Memory B cell (primary cell): ENCODE measurements at places on chromosomes 1 and 21.

DNA sequence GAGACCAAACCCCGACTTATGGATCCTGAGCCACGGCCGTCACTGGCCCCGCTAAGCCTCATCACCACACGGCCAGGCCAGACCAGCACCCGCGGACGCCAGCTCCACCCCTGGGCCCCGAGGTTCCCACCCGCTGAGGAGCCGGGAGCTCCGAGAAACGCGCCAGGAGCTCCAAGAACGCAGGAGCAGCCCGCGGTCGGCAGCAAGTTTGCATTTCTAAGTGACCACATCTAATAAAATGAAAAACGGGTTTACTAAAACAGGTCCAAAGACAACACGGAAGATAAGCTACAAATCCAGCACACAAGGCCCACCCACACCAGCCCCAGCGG lies 8.1 kb upstream of the C1QTNF12 start:
- DNase-seq = no peak
- H3K27ac ChIP-seq = no peak overlapping the region
- no peak overlapping the region for H3K4me3 ChIP-seq
- peaks cover 15% of the 10 kb centered on the region for H3K36me3 ChIP-seq
- no peaks in the 10 kb centered on the region for H3K27me3 ChIP-seq

DNA sequence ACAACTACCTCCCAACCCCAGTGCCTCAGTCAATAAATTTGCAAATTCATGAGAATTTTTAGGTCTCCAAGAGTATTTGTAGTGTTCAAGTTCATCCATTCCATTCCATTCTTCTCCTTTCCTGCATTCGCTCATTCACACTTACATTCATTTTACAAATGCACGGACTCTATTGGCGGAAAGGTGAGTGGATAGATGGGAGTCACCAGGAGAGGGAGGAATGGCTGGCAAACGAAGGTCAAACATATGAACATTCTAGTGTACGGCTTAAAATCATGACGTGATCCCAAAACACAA lies 2.5 kb downstream of the LORICRIN start:
- H3K4me1 ChIP-seq = peaks cover 15% of the 10 kb centered on the region
- H3K27ac ChIP-seq = peak overlapping the region; percentile 48
- peaks cover 14% of the 10 kb centered on the region for H3K27me3 ChIP-seq

DNA sequence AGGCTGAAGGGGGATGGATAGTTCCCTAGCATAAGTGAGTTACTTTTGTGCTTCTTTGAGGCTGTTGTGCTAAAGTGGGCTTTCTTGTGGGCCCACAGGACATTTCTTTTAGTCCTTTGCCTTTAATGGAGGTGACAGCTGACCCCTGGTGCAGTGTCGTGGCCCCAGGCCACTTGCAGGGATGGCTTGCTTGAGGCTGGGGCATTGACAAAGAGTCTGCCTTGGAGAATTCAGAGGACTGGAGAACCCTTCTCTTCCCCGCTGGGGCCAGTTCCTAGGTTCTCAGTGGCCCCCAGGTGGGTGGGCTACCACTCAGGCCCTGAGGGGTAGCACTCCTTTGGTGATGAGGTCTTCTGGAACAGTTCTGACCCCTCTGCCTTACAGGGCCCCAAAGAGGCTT lies 12.8 kb downstream of the ABCG1 start:
- peaks cover 14% of the 10 kb centered on the region for H3K36me3 ChIP-seq
- no peak overlapping the region for H3K4me3 ChIP-seq
- peaks cover 51% of the 10 kb centered on the region for H3K4me1 ChIP-seq
- DNase-seq = no peak
- H3K27me3 ChIP-seq = no peaks in the 10 kb centered on the region
- no peak overlapping the region for H3K27ac ChIP-seq

DNA sequence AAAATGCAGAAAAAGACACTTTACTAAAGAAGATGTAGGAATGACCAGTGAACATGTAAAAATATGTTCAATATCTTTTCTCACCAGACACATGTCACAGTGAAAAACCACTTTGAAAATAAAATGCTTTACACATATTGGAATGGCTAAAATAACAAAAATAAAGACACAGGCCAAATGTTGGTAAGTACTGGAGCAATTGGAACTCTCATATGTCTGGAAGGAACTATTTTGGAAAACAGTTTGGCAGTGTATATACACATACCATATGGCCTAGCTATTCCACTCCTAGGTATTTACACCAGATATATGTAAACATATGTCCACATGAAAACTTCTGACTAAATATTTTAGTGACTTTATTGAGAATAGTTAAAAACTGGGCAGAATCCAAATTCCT lies 927.2 kb downstream of the BRINP3 start:
- H3K4me3 ChIP-seq = no peak overlapping the region
- no peaks in the 10 kb centered on the region for H3K27me3 ChIP-seq
- no peak overlapping the region for H3K27ac ChIP-seq
- no peaks in the 10 kb centered on the region for H3K4me1 ChIP-seq
- DNase-seq = no peak
- no peaks in the 10 kb centered on the region for H3K36me3 ChIP-seq

DNA sequence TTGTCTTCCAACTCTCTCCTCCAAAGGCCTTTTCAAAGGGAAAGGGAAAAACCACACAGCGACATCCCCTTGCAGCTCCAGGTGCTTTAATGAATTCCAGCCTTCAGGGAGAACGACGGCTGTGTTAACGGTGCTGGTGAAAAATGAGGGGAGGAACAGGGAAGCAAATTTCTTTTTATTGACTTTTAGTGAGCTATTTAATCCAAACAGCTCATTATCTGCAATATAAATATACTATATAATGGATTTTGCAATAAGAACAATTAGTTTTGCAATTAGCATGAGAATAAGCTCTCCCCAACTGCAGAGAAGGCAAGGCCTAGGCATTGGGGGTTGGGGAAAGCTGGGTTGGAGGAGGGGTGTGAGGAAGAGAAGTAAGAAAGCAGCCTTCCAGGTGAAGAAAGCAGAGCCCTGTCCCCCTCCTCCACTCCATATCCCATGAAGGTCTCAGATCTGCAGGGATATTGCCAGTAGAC lies 159.0 kb upstream of the ZC3H12A start:
- H3K27ac ChIP-seq = no peak overlapping the region
- H3K36me3 ChIP-seq = no peaks in the 10 kb centered on the region
- no peak for DNase-seq
- H3K4me1 ChIP-seq = peaks cover 23% of the 10 kb centered on the region
- no peak overlapping the region for H3K4me3 ChIP-seq
- peaks cover 34% of the 10 kb centered on the region for H3K27me3 ChIP-seq

- no peak overlapping the region for H3K27ac ChIP-seq
- no peak for DNase-seq
- no peaks in the 10 kb centered on the region for H3K4me1 ChIP-seq
- no peaks in the 10 kb centered on the region for H3K27me3 ChIP-seq
These were observed 393.8 kb downstream of the DSCAM start for GRCh38 chr21:40453183-40453582.

DNA sequence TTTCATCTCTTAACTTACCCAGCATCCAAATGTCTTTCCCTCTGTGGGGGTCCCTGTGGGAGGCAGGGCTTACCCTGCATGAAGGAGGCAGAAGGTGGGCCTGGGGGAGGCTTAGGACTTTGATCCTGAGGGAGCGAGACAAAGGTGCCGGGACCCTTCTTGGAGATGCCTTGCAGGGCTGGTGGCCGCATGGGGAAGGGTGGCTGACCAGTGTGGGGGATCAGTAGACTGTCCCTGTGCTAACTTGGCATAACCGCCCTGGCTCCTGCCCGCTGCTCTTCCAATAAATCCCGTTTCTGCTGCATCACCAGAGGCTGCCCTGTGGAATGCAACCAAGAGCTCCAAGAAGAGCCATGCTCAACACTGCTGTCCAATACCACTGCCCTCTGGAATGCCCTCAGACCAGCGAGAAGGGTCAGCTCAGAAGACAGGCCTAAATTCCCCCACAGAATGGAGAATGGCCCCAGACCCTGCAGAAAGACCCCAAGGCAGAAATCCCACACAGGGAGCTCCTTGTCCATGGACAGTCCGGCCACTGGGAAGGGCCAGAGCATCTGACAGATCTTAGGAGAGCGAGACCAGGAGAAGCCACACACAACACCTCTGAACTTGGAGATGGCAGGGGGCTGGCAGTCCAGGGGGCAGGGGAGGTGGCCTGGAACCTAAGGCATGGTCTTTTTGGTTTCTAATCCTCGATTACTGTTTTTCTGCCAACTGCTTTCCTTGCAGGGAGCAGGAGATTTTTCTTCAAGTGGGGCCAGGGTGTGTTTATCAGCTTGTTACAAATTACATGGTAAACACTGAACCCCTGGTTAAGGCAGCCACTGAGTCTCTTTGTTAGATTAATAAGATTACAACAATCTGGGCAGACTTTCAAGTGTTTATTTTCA lies 46.7 kb upstream of the DMRTB1 start:
- H3K4me3 ChIP-seq = no peak overlapping the region
- no peak overlapping the region for H3K27ac ChIP-seq
- peaks cover 8% of the 10 kb centered on the region for H3K4me1 ChIP-seq
- no peak for DNase-seq
- peaks cover 7% of the 10 kb centered on the region for H3K27me3 ChIP-seq
- H3K36me3 ChIP-seq = no peaks in the 10 kb centered on the region

- peaks cover 65% of the 10 kb centered on the region for H3K4me1 ChIP-seq
- H3K27ac ChIP-seq = peak overlapping the region; percentile 93
These were observed 45.5 kb upstream of the ECE1 start for GRCh38 chr1:21335750-21336224.

GRCh38 chr1:184296466-184297243 lies 90.2 kb upstream of the C1orf21 start:
- H3K27me3 ChIP-seq = peaks cover 8% of the 10 kb centered on the region
- H3K4me1 ChIP-seq = no peaks in the 10 kb centered on the region
- DNase-seq = no peak
- H3K4me3 ChIP-seq = no peak overlapping the region

DNA sequence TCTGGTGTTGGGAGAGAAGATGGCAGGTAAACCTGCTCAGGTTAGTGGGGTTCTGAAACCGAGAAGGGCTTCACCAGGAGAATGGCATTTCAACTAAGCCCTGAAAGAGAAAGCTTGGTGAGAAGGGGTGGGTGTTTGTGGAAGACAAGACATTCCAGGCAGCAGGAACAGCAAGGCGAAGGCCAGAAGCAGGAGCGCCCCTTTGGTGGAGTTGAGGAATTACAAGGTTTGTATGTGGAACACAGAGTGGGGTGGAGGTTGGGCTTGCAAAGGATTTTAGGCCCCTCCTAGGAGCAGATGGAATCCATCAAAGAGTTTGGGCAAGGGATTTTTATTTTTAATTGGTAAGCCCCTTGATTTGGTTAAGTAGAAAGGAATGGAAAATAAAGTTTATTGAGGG lies 24.8 kb upstream of the ELOA start:
- peak overlapping the region; percentile 40 for H3K4me3 ChIP-seq
- H3K4me1 ChIP-seq = peaks cover 29% of the 10 kb centered on the region
- DNase-seq = no peak
- H3K36me3 ChIP-seq = no peaks in the 10 kb centered on the region

DNA sequence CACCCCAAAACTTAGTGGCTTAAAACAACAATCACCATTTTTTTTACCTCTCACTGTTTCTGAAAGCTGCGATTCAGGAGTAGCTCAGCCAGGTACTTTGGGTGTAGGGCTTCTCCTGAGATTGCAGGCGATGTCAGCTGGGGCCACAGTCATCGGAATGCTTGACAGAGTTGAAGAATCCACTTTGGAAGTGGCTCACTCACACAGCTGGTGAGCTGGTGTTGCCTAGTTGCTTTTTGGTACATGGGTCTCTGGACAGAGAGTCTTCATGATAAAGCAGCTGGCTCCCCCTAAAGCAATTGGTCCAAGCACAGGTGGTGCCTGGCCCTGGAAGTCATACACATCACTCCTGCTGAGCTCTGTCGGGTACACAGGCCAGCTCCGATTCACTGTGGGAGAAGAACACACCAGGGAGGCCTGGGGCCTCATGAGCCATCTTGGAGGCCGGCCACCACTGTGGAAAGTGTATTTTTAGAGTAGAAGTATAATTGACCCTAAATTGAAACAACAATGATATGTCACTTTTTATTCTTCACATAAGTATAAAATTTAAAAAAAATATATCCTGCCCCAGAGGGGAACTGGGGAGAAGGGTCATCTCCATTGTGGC lies 75.2 kb upstream of the GALNT2 start:
- no peak overlapping the region for H3K27ac ChIP-seq
- no peak overlapping the region for H3K4me3 ChIP-seq
- no peak for DNase-seq
- H3K4me1 ChIP-seq = peaks cover 4% of the 10 kb centered on the region
- peaks cover 4% of the 10 kb centered on the region for H3K27me3 ChIP-seq

GRCh38 chr1:115462566-115463076 lies 124.6 kb upstream of the NGF start:
- peaks cover 6% of the 10 kb centered on the region for H3K27me3 ChIP-seq
- no peak overlapping the region for H3K4me3 ChIP-seq
- no peak overlapping the region for H3K27ac ChIP-seq
- no peak for DNase-seq

DNA sequence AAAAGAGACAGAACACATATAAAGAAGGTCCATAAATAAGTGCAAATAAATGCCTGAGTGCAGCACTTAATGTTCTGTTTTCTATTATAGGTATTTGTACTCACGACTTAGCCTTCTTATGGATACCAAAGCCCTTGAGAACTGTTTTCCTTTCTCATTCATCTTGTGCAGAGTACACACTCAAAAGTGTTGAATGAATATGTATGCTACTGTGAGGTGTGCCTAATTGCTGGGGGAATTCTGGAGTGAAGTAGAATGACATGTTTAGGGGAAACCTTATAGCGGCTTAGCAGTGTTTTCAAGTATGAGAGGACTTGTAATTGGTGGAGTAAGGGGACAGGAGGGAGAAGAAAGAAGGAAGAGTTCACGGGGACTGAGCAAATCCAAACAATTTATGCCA lies 157.6 kb downstream of the CACNA1E start:
- no peaks in the 10 kb centered on the region for H3K36me3 ChIP-seq
- peaks cover 19% of the 10 kb centered on the region for H3K27me3 ChIP-seq
- no peak for DNase-seq
- H3K4me1 ChIP-seq = no peaks in the 10 kb centered on the region

DNA sequence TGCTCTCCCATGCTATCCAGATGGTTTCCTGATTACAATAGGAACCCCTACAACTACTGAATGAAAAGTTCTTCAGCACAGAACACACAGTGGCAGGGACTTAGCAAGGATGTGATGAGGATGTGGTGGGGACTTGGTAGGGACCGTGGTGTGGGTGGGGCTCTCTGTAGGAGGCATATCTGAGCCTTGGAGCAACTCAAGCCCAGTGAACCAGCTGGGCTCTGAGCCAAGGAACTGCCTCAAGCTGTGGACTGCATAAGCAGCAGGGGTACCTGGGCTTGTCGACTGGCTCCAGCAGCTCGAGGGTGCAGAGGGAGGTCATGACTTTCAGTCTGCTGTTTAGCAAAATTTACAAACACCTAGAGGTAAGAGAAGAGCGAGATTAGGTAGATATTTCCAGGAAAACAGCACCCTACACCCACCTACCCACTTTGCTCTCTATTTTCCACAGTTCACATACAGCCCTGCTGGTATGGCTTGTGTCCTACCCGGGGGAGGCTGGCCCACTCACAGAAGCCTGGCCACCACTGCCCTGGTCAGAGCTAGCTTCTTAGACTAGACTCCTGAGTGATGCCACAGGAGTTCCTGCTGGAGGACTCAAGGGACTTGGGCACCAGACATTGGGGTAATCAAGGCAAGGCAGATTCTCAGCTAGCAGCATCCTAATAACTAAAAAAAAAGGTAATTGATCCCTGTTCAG lies 86.8 kb upstream of the GCLM start:
- no peak overlapping the region for H3K27ac ChIP-seq
- peaks cover 8% of the 10 kb centered on the region for H3K4me1 ChIP-seq
- no peak for DNase-seq
- H3K27me3 ChIP-seq = peaks cover 10% of the 10 kb centered on the region
- no peak overlapping the region for H3K4me3 ChIP-seq
